HFF-Myc (cell line): ENCODE measurements at places on chromosomes 2 and 18.

DNA sequence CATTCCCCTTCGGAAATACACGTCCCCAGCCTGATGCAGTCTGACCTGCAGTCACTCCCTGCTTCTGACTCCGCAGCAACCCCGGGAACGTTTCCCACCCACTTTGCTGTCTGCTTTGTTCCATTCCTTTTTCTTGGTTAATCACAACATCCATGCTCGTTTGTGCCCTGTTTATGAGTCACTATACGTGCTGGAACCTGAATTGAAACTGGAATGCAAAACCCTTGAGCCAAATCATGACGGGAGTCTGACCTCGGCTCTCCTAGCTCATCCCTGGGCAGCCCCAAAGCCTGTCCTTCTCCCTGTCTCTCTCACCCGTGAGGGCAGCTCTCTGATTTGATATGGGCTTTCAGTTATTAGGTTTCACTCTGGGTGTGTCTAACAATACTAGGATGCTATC, 57.1 kb upstream of the RNF152 start:
- no peak for DNase-seq

DNA sequence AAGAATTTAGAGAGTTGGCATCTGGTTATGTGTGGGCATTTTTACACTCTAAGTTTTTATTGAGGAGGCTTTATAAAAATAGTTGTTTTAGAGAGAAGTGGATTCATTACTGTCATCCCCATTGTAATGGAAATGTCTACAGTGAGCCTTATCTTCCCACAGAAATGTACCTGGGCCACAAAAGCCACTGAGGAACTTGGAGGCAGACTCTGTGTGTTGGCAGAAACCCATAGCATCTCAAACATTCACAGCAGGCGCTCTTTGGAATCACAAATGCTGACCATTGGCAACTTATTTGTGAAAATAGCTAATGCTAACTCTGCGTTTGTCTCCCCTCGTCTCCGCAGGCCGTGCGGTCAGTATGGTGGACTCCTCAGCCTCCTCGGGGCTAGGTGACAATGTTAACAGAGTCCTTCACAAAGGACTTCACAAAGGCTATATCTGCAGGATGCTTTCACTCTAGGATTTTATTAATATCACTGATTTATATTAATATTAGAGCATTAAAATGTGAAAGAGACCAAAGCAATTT, 689.1 kb upstream of the POU3F3 start:
- DNase-seq, result no peak

DNA sequence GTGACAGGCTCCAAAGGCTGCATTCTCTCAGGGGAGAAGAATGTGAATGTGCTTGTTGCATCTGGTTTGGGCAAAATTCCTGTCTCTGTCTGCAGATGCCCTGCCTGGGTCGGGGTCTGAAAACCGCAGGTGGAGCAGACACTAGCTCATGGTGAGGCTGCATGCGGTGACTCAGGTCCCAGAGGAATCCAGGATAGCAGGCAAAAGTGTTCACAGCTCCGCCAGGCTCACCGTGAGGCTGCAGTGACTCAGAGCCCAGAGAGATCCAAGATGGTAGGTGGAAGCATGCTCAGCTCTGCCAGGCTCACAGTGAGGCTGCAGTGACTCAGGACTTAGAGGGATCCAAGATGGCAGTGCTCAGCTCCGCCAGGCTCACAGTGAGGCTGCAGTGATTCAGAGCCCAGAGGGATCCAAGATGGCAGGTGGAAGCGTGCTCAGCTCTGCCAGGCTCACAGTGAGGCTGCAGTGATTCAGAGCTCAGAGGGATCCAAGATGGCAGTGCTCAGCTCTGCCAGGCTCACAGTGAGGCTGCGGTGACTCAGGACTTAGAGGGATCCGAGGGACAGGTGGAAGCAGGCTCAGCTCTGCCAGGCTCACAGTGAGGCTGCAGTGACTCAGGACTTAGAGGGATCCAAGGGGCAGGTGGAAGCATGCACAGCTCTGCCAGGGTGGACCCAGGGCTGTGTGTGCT, 200.5 kb downstream of the ACKR3 start:
- DNase-seq, result peak; percentile 94

DNA sequence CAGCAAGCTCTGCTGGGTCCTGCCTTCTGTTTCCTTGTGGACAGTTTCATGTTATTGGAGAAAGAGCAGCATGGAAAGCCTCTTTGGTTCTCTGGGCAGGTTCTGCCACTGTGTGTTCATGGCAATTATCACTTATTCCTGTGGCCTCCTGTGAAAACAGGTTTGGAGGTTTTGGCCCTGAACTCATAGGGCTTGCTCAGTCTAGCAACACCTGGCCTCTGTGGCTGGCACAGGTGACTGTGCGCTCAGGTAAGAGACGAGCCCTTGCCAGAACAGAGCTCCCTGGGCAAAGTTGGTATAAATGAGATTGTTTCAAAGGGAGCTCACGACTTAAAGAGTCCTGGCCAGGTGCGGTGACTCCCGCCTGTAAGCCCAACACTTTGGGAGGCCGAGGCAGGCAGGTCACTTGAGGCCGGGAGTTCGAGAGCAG, 5.7 kb downstream of the CEP68 start:
- DNase-seq, result no peak

GRCh38 chr2:47631792-47632398, 151.1 kb upstream of the MSH6 start:
- DNase-seq, result peak; percentile 10

DNA sequence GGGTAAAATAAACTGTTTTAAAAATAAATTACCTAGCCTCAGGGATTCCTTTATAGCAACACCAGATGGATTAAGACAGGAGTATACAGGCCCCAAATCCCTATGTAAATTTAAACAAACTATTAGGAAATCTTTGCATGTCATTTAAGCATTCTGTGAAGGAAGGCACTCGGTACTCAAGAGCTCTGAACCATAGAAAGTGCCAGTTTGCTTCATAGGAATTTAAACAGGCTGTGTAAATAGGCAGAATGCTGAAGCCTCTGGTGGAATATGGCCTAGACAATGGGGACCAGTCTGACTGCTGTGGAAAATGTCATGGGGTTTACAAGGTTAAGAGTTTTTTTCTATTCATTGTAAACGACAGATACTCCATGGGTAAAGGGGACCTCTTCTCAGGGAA, 377.4 kb downstream of the DLGAP1 start:
- DNase-seq, result no peak

DNA sequence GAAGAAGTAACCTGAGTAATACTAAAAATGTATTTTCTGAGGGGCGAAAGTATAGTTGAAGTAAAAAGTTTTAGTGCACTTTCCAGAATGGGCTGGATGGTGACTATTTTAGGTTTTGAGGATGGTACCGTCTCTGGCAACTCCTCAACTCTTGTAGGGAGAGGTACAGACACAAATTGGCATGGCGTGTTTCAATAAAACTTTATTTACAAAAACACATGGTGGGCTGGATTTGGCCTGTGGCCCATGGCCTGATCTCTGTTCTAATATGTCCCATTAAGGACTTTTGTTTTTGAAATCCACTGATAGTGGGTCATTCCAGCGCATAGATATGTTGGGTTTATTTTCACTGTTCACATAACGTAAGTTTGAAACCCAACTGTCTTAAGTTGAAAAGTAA, 132.8 kb downstream of the AGAP1 start:
- DNase-seq, result no peak

- no peak for DNase-seq
These were observed 97.8 kb downstream of the EPC2 start for GRCh38 chr2:148742373-148742772.

GRCh38 chr18:62717925-62718800, 2.8 kb downstream of the PHLPP1 start:
- DNase-seq, result no peak

- DNase-seq, result no peak
These were observed 70.0 kb downstream of the TWSG1 start for GRCh38 chr18:9404565-9405060.

DNA sequence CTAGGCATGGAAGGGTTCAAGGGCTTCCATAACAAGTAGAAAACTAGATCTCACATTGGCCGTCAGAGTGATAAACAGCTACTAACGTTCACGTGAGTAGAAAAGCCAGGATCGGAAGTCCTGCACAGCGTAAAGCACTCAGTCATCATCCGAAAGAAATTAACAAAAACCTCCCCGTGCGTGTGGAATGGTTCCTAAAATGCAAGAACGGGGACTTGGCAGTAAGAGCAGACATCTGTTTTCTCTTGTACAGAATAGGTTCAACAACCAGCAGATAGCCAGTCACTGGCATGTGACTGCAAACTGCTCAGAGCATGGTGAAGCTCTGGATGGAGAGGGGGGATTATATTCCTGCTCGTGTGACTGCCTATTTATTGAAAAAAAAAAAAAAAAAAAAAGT, 106.9 kb upstream of the ITGB6 start:
- DNase-seq, result peak; percentile 78

DNA sequence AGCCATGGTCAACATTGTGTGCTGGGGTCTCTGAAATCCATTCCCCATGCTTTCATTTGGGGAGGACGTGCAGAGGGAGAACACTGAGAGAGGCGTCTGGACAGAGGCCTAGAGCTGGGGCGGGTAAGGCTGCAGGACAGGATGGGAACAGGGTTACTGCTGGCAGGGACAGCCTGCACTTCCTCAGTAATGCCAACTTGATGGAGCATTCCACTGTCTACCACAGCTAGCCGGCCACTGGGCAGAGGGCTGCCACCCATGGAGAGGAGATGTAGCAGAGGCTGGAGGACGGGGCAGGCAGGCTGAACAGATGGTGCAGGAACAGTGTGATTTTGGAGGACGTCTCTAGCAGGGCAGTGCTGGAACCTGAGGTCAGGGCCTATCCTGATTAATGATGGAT, 29.3 kb downstream of the MRPL33 start:
- no peak for DNase-seq

DNA sequence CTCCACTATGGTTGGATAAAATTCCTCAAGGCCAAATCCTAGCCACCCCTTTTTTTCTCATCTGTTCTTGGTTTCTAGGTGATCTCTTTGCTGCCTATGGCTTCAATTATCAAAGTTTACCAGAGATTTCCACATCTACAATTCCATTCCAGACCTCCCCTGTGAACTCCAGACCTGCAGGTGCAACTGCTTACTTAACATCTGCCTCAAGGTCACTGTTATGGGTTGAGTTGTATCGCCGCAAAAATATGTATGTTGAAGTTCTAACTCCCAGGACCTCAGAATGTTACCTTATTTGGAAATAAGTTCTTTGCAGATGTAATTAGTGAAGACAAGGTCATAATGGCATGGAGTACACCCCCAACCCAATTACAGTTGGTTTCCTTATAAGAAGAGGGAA, 60.4 kb upstream of the SOS1 start:
- peak; percentile 7 for DNase-seq

DNA sequence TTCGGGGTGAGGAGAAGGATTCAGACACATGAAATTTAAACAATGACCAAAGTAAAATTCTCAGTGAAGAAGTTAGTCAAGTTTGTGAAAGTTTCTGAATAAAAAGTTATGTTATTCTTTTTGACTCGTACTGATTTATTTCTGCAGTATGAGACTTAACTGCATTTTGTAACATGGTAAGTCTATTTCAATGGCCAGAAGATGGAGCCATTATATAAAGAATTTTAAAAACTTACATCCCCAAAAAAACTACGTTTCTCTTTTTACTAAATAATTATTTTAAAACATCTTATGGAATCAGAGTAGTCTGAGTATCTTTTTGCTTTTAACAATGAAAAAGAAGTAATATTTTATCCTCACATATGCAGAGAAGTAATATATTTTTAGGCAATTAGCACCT, 51.4 kb upstream of the SCN1A start:
- DNase-seq, result no peak
